ENCODE measurements at places on chromosomes 4 and X. TPM values are rescaled to one million over a fixed set of nuclear protein-coding genes. Genes with fewer than 3 reads are reported as not detected.

- DNase-seq, result no peak
These were observed 35.1 kb downstream of the KLHL8 start for GRCh38 chr4:87185146-87185870.

DNA sequence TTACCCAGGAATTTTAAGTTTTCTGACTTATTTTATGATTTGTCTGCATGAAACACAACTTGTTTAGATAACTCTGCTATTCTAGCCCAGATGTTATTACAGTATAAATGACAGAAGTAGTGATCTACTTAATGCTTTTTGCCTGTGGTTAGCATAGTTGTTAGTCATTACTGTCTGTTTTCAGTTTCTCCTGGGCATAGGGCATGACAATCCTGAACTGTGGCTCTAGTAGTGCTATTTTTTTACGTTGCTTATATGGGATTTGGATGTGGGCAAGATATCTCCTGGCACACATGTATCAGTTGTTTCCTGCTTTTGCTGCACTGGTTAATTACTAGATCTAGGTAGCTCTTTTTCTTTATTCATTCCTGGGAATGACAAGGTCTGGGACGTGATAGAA lies 1005.8 kb downstream of the PCDH18 start:
- no peak for DNase-seq

DNA sequence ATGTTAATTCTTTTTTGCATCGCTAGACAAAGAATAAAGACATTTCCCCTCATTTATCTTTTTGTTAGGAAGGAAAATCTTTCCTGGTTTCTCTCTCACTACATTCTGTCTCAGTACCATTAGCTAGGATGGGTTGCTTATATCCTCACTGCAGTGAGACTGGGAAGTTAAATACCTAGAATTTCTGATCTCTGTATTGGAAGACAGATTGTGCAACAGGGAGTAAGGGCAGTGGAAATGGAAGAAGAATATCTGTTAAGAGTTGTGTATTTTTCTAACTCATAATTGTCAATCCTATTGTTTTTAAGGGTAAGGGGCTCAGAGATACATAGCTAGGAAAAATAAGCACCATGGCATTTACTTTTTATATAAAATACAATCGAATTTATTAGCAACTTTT lies 19.6 kb downstream of the PTPN13 start:
- no peak for DNase-seq

DNA sequence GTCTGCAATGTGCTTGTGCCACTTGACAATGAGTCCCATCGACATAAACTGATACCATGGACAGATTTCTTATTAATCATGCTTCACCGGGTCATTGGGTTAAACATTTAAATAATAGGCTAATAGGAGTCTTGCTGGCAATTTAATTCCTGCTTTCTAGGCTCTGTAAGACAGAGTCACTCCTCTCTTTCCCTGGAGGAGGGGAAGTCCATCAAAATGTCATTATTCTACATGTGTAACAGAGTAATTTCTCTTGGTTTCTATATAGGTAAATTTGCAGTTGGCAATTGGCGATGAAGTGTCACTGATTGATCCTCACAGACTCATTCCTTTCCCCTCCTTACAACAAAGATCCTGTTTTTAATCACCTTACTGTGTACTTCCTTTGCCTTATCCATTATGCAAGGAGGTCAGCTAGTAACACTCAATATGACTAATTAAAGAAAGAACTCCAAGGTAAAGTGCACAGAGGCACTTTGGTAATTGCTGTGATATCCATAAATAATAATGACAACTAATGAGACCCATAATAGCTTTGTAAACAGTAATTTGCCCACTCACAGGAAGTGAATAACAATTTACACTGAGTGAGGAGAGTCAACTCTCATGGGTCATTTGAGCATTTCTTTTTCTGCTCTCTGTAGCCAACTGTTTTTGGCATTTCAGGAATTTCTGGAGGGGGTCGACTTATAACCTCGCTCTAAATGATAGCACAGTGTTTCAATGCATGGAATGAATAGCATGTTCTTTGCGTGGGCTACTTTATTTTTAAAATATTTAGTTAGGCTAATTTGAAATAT lies 184.0 kb downstream of the UGT8 start:
- no peak for DNase-seq

DNA sequence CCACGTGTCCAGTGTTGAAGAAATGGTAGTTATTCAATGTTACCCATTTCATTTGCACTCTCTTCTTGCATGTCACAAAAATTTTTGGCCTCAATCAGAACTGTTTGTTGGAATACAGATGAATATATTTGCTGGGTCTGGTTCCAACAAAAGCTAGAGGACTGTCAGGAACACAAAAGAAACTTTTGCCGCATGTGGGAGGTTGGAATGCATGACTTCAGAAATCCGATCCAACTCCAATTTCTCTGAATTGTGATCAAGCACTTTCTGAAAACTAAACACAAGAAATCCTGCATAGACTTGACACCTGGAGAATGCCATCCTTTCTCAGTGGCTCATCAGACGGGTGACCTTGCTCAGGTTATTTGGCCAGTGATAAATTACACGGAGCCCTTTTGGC lies 15.4 kb downstream of the SETD7 start:
- no peak for DNase-seq

The CFAP47 gene
- total RNA-seq, result 11.5 TPM

The VEGFD gene
- total RNA-seq, result 17.1 TPM

The MPP1 gene
- 34.2 TPM for total RNA-seq

The MSX1 gene
- 16.8 TPM for total RNA-seq

- no peak for DNase-seq
These were observed 255.8 kb downstream of the SOX3 start for GRCh38 chrX:140249088-140249487.

DNA sequence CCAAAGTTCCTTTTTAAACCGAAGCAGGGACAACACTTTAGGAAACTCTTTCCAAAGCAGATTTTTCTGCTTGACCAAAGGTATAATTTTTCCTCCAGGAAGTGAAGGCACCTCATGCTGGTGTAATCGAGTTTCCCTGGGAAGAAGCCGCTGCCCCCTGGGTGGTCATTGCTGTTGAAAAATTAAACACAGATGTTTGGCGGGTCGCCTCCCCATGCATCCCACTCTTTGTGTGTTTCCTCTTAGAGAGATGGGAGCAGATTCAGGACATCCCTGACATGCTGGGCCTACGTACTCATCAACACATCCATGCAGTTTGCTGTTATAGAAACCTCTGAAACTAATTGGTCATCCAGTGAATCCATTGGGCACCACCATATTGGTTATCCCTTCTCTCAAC lies 179.2 kb upstream of the HCCS start:
- DNase-seq, result no peak
